ENCODE measurements at places on chromosomes 2 and 18. TPM values are rescaled to one million over a fixed set of nuclear protein-coding genes. Genes with fewer than 3 reads are reported as not detected.
A peak's percentile ranks its signal among the peaks of the same experiment; 100 is the strongest.

GRCh38 chr18:986552-986951 lies 81.9 kb downstream of the ADCYAP1 start:
- no peaks in the 10 kb centered on the region for H3K27me3 ChIP-seq
- H3K4me1 ChIP-seq: peaks cover 6% of the 10 kb centered on the region
- H3K36me3 ChIP-seq: no peaks in the 10 kb centered on the region
- no peak for DNase-seq

DNA sequence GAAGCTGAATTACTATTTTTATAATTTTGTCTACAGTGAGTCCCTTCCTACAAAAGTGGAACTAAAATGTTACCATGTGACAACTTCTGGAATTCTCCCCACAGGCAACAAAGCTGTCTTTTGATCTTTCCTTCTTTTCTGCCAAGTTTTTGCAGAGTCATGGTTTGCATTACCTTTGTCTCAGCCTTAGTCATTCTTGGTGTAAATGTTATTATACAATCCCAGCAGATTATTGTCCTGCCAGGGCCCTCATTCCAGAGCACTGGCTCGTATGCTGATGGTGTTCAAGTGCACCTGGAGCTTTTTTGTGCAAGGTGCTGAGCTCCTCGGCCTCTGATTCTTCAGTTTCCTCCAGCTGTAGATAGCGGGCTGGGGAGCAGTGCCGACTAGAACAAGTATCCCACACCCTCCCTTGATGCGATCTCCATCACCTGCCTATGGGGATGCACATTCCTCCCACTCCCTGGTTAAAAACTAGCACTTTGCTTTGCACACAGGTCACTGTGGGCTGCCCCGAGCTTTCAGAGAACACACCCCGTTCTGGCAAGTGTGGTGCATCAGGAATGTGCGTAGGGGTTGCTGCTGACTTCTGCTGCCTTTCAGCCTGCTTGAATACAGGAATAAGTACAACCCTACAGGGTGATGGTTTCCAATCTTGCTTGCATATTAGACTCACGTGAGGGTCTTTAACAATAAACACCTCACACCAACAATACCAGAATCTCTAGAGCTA lies 263.6 kb downstream of the RNF144A start:
- no peak overlapping the region for H3K4me3 ChIP-seq
- no peaks in the 10 kb centered on the region for H3K36me3 ChIP-seq
- no peak overlapping the region for H3K27ac ChIP-seq
- no peak for DNase-seq
- H3K4me1 ChIP-seq: no peaks in the 10 kb centered on the region
- H3K27me3 ChIP-seq: no peaks in the 10 kb centered on the region

- no peak overlapping the region for H3K4me3 ChIP-seq
- no peaks in the 10 kb centered on the region for H3K27me3 ChIP-seq
- no peak overlapping the region for H3K27ac ChIP-seq
- no peaks in the 10 kb centered on the region for H3K36me3 ChIP-seq
- no peak for DNase-seq
These were observed 19.2 kb upstream of the PKDCC start for GRCh38 chr2:42028571-42029148.

DNA sequence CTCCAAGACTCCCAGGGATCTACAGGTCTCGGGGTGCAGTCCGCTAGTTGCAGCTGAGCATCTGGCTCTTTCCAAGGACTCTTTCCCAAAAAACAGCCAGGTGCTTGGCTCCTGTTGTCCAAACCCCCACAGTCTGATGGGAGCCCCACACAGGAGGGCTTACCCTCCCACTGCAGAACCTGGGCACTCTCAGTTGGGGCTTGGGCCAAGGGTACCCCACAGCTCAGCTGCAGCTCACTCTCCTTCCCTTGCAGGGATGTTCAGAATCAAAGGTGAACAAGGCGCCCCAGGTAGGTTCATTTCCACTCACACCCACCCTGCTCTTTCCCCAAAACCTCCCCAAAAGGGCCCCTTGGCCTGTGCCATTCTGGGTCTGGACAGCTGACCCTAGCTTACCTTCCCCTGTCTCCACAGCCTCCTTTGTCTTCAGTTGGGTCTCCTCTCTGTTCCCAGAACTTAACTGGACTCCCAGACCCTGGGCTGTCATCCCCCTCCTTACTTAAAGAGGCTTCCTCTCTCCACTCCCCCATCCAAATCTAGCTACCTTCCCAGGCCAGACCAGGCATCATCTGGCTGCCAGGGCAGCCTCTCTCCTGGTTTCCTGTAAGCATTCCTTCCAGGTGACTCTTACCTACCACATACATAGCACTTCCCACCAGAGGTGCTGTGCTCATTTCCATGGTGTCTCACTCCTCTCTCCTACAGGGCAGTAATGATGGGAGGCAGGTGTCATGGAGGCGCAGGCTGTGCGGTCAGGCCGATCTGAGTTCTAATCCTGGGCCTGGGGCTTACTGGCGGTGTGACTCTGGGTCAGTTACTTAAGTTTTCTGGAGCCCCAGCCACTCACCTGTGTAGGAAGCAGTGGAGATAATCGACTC lies 29.5 kb downstream of the MARCO start:
- H3K4me3 ChIP-seq: no peak overlapping the region
- H3K27me3 ChIP-seq: no peaks in the 10 kb centered on the region
- H3K36me3 ChIP-seq: no peaks in the 10 kb centered on the region
- no peaks in the 10 kb centered on the region for H3K4me1 ChIP-seq

ATG4B gene
- 225 TPM for total RNA-seq

GRCh38 chr2:20433946-20434553 lies 12.8 kb upstream of the RHOB start:
- no peaks in the 10 kb centered on the region for H3K27me3 ChIP-seq
- no peak for DNase-seq

DNA sequence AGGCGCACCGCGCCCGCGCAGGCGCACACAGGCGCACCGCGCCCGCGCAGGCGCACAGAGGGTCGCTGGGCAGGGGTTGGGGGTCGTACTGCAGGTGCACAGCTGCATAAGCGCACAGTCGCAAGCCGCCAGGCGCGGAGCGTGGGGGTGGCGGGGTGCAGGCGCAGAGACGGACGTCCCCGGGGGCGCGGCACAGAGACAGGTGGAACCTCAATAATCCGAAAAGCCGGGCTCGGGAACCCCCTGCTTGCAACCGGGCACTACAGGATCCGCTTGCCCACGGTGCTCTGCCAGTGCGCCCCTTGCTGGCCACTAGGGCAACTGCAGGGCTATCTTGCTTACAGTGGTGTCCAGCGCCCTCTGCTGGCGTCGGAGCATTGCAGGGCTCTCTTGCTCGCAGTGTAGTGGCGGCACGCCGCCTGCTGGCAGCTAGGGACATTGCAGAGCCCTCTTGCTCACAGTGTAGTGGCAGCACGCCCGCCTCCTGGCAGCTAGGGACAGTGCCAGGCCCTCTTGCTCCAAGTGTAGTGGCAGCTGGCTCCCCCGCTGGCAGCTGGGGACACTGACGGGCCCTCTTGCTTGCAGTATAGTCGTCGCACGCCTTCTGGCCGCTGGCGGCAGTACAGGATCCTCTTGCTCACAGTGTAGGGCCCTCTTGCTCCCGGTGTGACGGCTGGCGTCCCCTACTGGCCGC lies 34.9 kb downstream of the FAM110C start:
- H3K27me3 ChIP-seq: no peaks in the 10 kb centered on the region
- H3K4me3 ChIP-seq: no peak overlapping the region
- no peak overlapping the region for H3K27ac ChIP-seq
- no peak for DNase-seq
- H3K36me3 ChIP-seq: no peaks in the 10 kb centered on the region

DNA sequence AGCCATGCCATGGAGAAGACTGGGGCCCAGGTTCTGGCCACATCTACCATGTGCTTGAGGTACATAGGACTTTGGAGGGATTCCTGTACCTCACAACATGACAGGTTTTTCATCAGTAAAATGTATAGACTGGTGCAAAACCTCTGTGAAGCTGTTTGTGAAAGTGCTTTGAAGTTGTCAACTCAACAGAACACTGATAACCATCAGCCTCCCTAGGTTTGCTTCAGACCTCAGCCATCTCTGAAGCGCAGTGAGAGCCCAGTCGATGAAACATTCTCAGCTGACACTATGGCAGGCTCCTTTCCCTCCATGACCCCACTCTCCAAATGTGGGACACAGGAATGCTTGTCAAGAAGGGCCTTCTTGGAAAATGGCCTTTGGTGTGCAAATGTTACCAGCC lies 38.6 kb downstream of the STK25 start:
- H3K27me3 ChIP-seq: no peaks in the 10 kb centered on the region
- no peaks in the 10 kb centered on the region for H3K4me1 ChIP-seq
- H3K36me3 ChIP-seq: peaks cover 31% of the 10 kb centered on the region
- no peak overlapping the region for H3K27ac ChIP-seq

- no peak overlapping the region for H3K27ac ChIP-seq
- no peaks in the 10 kb centered on the region for H3K4me1 ChIP-seq
- H3K36me3 ChIP-seq: no peaks in the 10 kb centered on the region
- H3K4me3 ChIP-seq: no peak overlapping the region
- no peak for DNase-seq
These were observed 165.2 kb upstream of the DTNA start for GRCh38 chr18:34544930-34545329.

DNA sequence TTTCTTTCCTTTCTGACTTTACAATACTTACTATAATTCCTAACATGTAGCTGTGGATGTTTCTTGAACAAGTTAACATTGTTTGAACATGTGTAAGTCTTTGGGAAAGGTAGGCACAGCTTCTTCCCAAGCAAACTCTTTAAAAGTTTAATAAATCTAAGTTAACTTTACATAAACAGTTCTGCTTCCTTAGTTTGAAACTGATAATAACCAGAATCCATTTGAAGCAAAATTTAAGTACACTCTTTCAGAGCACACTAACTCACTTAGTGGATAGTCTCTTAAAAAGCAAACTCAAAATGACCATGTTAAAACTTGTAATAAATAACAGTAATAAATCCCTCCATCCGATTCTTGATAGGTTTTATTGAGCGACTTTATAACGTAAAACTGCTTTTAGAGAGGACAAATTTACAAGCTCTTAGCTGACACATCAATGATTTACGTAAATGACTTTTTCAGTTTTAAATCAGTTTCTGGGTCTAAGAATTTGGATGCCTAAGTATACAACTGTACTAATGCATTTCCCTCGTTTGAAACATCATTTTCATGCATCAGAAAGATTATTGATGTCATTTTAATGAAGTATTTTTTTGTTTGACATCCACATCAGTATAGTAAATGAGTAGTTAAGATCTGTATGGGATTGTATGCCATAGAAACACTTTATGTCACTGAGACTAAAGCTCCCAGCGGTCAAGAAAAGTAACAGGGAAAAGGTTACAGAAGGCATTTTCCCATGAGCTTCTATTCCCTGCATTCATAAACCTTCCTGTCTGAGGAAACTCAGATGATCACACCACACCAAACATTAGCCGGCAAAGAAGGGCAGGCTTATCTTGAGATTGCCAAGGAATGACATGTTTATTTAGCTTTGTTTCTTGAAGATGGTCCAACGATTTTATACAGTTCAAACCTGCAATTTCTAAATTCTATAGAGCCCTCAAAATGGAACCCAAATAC lies 67.5 kb downstream of the PDE1A start:
- peak overlapping the region; percentile 53 for H3K4me3 ChIP-seq
- DNase-seq: no peak
- H3K4me1 ChIP-seq: no peaks in the 10 kb centered on the region
- peak overlapping the region; percentile 62 for H3K27ac ChIP-seq
- H3K36me3 ChIP-seq: no peaks in the 10 kb centered on the region
- H3K27me3 ChIP-seq: no peaks in the 10 kb centered on the region

SERPINB4 gene
- not detected for total RNA-seq

ZNF532 gene
- 161 TPM for total RNA-seq

UGT1A5 gene
- total RNA-seq: not detected

GRCh38 chr18:65091744-65092329 lies 659.0 kb upstream of the CDH7 start:
- H3K4me3 ChIP-seq: no peak overlapping the region
- no peaks in the 10 kb centered on the region for H3K36me3 ChIP-seq
- no peaks in the 10 kb centered on the region for H3K4me1 ChIP-seq
- H3K27ac ChIP-seq: no peak overlapping the region
- no peaks in the 10 kb centered on the region for H3K27me3 ChIP-seq
- no peak for DNase-seq

DNA sequence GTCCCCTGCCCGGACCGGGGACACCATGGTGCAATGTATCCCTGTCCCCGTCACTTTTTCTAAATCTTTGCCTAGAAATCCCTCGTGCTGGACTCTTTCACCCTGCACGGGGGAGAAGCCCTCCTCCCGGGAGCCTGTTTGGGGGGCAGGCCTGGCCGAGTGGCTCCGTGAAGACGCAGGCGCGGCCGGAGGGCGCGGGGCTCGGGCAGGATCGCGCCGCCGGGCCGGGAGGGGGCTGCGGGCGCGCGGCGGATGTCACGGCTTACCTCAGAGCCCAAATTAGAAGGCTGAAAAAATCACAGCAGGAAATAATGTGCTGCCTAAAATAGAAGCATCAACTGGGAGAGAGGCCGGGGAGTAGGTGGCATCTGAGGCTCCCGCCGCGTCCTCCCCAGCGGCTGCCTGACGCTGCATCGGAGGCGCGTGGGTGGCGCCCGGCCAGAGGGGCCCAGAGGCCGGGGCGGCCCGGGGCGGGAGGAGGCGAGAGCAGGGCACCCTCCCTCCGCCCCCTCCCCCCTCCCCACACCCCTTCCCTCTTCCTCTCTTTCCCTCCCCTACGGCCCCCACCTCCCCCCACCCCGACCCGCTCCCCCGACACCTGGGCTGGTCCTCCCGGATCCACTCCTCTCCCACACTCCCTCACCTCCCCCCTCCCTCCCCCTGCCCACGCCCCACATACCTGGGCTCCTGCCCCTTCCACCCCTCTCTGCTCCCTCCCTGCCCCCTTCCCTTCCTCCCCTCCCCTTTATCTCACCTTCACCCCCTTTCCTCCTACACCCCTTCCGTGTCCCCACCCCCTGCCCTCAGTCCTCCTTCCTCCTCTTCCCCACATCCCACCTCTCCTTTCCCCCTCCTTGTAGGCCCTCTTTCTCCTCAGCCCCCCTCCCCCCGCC lies 51.9 kb downstream of the SLC4A1AP start:
- H3K36me3 ChIP-seq: no peaks in the 10 kb centered on the region
- no peak for DNase-seq
- peak overlapping the region; percentile 41 for H3K4me3 ChIP-seq

DYNAP gene
- total RNA-seq: not detected

DNA sequence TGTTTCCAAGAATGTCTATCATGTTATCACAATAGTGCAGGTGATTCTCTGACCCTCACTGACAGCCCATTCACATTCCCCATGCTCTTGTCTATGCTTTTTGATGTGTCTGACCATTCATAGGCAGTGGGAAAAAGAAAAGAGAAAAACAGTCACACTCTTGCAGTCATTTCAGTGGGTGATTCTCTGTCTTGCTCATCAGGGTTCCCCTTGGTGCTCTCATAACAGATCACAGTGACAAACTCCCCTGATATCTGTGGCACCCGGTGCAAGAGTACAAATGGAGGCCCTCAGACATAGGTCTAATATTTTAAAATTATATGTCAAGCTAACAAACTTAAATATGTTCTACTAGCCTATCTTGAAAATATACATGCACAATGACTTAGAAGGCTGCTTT lies 72.7 kb upstream of the PPP1CB start:
- no peaks in the 10 kb centered on the region for H3K36me3 ChIP-seq

FLACC1 gene
- 0.32 TPM for total RNA-seq

AGXT gene
- not detected for total RNA-seq

DNA sequence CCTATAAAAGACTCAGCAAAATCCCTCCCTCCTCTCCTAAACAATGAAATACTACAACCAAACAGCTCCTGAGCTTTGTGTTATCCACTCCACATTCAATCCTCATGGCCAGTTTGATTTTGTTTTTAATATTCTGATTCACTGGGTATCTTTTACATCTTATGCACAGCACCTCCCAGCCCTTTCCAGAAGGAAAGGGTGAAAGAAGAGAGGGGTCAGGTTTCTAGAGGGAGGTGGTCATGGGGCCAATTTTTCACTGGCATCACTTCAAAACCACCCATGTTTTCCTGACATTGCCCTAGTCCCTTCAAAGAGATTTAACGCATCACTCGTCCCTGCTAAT lies 315.6 kb downstream of the LPIN1 start:
- H3K27me3 ChIP-seq: no peaks in the 10 kb centered on the region
- no peaks in the 10 kb centered on the region for H3K36me3 ChIP-seq
- no peak for DNase-seq
- H3K4me1 ChIP-seq: no peaks in the 10 kb centered on the region
- H3K4me3 ChIP-seq: no peak overlapping the region
